ENCODE measurements at places on chromosomes 2 and 18.

DNA sequence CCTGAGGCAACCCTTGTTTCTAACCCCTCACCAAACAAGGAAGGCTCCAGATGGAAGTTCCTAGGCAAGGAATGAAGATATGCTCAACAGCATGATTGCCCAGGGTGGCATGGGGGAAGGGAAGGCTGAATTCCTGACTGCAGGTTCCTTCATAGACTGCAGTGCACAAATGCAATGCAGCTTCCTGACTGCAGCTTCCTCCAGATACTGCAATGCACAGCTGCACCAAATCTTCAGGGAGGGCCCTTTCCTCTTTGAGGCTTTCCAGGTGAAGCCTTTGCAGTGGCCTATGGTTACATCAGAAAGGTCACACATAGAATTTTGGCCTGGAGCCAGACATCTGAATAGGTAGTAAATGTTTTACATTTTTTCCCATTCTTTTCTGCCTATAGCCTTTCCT is 58.8 kb upstream of the DYNAP start:
- no peak for DNase-seq

DNA sequence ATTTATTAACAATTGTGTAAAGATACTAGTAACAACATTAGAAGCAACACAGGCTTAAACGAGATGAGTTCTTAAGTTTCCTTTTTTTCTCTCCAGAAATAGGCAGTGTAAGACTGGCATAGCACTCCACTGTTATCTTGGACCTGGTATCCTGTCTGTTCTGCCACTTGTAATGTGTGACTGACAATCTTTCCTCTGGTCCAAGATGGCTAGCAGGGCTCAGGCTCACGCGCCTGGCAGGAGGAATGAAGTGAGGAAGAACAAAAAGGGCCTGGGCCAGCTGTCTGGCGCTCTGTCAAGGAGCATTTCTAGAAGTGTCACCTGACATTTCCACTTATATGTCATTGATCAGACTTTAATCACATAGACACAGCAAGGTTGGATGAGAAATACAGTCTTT is 31.6 kb upstream of the CCDC195 start:
- DNase-seq: no peak

DNA sequence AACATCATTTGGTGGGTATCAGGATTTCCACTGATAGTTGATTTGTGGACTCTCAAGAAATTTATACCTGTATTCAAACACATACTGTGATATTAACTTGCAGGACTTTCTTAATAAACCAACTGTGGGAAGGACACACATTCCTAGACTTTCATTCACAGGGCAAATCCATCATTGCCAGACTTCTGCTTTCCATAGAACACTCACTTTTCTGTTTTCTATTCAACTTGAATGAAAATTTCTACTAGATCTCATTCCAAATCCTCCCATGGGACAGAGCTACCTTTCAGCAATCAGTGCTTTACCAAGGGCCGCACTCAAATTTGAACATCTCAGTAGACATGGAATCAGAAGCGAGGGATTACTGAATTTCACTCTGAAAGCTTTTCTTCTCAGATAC is 612.5 kb downstream of the IRS1 start:
- DNase-seq: no peak

GRCh38 chr2:181785691-181786344 is 105.5 kb upstream of the NEUROD1 start:
- no peak for DNase-seq

DNA sequence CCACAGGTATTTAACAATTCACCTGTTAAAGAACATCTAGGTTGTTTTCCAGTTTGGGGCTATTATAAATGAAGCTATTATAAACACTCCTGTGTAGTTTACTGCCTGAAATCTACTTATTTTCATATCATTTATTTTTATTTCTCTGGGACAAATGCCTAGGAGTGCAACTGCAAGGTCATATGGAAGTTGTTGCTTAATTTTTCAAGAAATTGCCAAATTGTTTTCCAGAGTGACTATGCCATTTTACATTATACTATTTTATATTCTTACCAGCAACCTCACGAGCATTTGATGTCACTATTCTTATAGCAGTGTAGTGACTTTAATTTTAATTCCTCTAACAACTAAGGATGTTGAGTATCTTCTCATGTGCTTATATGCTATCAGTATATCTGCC is 298.4 kb downstream of the EXOC6B start:
- DNase-seq: no peak

GRCh38 chr2:151315381-151315903 is 26.0 kb upstream of the NMI start:
- DNase-seq: peak; percentile 78

GRCh38 chr2:129247751-129248150 is 731.7 kb upstream of the RAB6C start:
- DNase-seq: no peak

GRCh38 chr2:100730290-100730868 is 89.6 kb upstream of the NPAS2 start:
- peak; percentile 81 for DNase-seq

DNA sequence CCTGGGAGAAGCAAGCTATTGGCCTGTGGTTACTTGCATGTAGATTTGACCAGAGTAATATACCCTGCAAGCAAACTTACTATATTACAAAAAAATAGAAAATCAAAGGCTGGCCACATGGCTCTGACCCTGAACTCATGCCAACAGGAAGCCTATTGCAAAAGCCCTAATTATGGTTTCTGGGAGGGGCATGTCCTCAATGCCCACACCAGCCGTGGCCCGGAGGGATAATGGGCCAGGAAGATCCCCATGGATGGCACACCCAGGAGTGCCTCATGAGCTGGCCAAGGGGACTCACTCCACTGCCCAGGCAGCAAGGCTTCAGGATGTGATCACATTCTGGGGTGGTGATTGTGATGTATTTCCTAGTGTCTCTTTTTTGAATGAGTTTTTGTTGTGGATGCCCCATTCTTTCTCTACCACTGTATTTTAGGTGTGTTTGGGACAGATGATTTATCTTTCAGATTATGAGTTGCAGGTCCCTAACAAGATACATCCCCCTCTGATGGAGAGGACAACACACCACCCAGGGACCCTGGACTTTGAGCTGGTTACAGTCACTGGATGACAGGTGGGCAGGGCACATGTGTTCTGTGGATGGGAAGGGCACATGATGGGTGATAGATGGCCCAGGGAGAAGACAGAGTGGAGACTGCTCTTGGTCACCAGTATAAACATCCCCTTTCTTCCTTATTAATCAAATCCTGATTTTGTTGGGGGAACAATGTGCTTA is 18.7 kb upstream of the TFCP2L1 start:
- no peak for DNase-seq

DNA sequence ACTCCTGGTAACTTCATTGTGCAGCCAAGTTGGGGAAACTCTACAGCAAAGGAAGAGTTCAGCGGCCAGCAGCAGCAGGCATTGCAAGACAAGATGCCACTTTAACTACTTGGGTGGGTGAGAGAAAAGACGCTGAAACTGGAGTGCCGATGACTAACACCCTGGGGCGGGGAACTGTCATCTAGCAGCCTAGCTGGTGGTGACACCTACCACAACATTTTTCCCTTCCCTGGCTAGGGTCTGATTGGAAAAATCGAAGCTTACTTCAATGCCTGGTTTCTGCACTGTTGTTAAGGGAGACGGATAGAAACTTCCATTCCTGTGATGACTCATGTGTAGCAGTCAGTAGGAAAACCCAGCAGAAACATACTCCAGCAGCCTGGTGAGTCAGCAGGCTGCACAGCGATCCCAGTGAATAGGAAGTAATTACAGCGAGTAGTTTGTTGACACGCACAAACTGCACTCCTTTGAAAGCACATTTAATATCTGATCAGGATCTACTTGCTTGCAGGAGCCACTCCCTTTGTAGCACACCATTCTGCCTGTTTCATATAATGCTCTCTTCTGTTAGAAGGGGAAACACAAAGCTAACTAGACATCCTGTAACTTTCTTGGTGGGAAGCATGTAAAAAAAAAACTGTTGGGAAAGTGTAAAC is 62.1 kb upstream of the MAPRE2 start:
- peak; percentile 94 for DNase-seq

GRCh38 chr2:67938053-67938452 is 124.8 kb downstream of the C1D start:
- no peak for DNase-seq

Data from fibroblast of skin of scalp (primary cell).